Naive thymus-derived CD8-positive, alpha-beta T cell (primary cell): ENCODE measurements at places on chromosomes 3 and 15.

- DNase-seq, result no peak
These were observed 114.0 kb downstream of the FNDC3B start for GRCh38 chr3:172153335-172153861.

- DNase-seq, result no peak
These were observed 69.9 kb downstream of the TBC1D5 start for GRCh38 chr3:17672506-17672905.

DNA sequence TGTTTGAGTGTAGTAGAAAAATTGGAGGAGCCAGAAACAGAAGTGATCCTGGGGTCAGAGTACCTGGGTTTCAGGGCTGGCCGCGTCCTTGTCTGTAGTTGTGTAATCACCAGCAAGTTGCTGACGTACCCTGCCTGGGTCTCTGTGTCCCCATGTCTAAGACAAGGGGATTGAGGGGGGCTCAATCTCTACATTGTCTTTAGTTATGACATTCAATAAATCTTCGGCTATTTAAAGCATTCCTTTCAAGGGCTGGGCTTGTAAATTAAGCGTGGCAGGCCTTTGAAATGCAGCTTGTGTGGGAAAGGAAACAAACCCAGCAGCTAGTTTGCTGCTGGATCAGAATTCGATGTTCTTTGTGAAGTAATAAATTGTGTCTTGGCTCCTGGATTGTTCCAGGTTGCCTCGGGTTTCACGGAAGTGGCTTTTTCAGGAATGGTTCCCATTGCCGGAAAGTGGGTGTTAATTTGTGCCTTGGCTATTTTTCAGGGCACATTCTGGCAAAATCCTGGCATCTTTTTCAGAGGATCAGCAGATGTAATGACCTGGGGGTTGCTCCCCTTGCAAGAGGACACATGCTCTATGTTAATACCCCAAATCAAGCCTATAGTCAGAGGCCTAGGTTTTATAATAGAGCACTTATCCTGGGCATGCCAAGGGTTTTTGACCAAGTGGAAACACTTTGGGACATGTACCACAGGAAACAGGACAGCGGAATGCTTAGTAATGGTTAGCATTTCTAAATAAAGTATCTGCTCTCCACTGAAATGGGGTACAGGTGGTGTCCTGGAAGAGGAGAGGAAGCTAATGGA lies 294.8 kb upstream of the NR2E3 start:
- no peak for DNase-seq

- DNase-seq, result no peak
These were observed 205.2 kb upstream of the ROBO2 start for GRCh38 chr3:76834657-76835056.

DNA sequence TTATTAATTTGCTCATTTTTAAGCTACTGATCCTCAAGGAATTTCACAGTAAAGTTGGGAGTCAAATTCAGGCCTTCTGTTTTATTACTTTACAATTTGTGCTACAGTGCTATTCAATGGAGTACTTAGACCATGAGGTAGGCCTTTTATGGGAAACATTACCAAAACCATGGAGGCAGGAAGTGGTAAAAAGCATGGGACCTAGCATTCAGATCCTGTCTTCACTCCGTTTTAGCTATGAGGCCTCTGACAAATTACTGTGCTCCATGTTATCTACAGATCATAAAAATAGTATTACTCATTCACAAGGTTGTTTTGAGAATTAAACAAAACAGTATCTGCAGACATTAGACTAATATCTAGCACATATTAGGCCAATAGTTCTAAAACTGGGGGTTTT lies 140.6 kb upstream of the SLITRK3 start:
- no peak for DNase-seq
